ENCODE measurements at places on chromosomes 13 and 19. TPM values are rescaled to one million over a fixed set of nuclear protein-coding genes. Genes with fewer than 3 reads are reported as not detected.

Gene CD79A
- not detected for total RNA-seq

Gene DPF1
- 5.0 TPM for total RNA-seq

Gene ADGRE3
- total RNA-seq = not detected

Gene ZNF181
- total RNA-seq = 5.0 TPM

Gene SLAIN1
- total RNA-seq = 4.3 TPM

Gene INAFM1
- total RNA-seq = 9.4 TPM

Gene PRRG2
- 1.5 TPM for total RNA-seq

Gene PLK5
- not detected for total RNA-seq

Gene CACNA1A
- 0.38 TPM for total RNA-seq

Gene KLHL1
- total RNA-seq = not detected

Gene CEACAM1
- total RNA-seq = 2.1 TPM

Gene C5AR1
- total RNA-seq = not detected

Gene SPACA4
- total RNA-seq = not detected

DNA sequence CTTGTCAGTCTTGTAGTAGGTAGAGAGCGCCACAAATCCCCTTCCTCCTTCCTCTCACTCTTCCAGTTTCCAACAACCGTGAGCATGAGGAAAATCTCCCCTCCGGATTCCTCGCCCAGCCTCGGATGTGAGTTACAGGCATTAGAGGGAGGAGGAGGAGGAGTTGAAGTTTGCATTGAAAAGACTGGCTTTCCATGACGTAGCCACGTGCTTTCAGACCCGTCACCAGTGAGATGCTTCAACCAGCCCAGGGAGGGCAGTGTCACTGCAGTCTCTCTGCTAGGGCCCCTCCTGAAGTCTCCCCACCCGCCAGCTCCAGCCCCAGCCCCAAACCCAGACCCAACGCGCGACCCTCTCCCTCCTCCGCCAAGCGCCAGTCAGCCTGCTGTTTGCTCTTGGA, 442 bp upstream of the FGF14 start:
- no peak for DNase-seq

- DNase-seq = peak; percentile 64
These were observed 15.9 kb downstream of the BCAM start for GRCh38 chr19:44824761-44825160.

DNA sequence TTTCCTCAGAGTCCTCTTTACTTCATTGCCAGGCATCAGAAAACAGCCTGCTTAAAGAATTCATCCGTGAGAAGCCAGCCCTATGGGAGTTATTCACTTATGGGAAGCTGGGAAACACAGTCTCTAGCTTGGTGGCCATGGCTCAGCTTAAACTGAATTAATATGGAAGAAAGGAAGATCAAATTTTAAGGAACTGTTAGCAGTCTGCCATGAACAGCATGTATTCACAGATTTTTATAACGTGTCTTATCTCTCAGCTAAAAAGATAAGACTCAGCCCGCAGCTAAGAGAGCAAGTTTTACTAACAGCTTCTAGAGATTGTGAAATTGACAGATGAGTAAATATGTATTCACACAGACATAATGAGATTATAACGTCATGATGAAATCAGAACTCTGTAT, 253.7 kb upstream of the RXFP2 start:
- DNase-seq = peak; percentile 2

DNA sequence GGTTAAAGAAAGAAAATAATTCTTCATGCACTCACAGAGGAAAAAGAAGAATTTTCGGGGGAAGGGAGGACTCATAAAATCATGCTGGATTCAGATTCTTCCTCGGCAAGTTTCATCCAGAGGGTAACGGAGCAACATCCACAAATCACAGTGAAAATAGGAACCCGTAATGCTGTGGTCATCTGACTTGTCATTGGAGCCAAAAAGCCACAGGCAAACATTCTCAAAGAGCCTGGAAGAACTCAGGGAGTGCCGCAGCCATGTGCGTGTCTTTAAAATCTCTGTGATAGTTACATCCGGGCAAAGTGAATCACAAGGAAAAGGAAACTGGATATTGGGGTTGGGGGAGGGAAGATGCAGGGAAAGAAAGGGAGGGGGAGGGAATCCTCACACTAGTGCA, 33.0 kb upstream of the VSTM2B start:
- no peak for DNase-seq

DNA sequence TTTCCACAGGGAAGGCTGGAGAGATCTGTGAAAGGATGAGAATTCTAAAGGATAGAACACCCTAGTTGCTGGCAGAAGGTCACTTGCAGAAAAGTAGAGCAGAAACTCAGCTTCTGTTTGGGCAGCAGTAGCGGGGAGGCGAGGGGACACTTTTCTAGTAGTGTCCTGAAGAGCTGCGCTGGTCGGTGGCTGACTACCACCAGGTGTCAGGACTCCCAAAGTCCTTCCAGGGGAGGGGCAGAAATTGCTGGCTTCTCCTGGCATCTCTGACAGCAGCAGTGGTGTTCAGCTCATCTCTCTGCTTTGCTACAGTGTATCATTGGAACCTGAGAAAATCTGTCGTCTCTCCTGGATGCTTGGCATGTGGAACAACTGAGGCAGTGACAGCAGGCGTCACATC, 120.9 kb downstream of the ZDHHC20 start:
- no peak for DNase-seq

- DNase-seq = no peak
These were observed 1268.7 kb upstream of the PCDH20 start for GRCh38 chr13:62684359-62684758.

DNA sequence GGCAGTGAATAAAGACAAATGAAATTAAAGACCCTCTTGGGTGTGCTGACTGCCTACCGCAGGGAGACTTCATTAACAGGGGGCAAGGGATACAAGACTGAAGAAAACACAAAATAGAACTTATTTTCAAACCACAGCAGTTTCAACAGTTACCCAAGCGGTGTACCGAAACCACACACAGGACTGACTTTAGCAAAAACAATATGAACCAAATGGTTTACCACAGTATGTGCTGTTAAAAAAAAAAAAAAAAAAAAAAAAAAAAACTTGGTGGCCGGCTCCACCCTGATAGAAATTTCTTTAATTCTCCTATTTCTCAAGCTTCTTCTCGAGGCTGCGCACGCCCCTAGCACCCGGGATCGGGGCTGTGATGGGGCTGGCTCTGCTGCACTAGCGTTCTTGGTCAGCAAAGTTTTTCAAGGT, 42.6 kb downstream of the KLF2 start:
- no peak for DNase-seq

DNA sequence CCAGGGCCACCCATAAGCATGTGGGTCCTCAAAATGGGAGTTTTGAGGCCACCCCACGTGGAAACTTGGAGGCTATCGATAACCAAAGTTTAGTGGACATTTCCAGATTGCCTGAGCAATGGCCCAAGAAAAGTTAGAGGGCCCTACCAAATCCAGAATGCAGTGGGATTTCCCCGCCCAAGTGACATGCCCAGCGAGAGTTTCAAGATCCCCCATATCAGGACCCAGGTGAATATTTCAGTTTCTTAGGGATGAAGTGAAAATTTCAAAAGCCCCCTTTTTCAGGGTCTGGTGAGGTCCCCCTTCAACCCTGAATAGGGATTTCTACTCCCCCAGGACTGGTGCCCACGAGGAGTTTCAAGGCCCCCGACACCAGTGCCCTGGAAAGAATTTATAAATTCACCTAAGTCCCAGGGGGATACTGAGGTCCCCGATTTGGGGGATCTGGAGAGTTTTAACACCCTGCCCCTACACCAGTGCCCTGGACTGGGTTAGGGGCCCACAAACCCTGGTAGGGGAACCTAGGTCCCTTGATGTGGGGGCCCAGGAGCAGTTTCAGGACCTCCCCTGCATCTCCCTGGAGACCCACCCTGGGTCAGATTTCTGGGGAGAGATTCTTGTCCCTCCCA, 695 bp downstream of the BST2 start:
- no peak for DNase-seq

GRCh38 chr19:28727480-28728159, 485.3 kb downstream of the UQCRFS1 start:
- DNase-seq = no peak

- DNase-seq = no peak
These were observed 125.9 kb downstream of the SIPA1L3 start for GRCh38 chr19:38032951-38033350.

DNA sequence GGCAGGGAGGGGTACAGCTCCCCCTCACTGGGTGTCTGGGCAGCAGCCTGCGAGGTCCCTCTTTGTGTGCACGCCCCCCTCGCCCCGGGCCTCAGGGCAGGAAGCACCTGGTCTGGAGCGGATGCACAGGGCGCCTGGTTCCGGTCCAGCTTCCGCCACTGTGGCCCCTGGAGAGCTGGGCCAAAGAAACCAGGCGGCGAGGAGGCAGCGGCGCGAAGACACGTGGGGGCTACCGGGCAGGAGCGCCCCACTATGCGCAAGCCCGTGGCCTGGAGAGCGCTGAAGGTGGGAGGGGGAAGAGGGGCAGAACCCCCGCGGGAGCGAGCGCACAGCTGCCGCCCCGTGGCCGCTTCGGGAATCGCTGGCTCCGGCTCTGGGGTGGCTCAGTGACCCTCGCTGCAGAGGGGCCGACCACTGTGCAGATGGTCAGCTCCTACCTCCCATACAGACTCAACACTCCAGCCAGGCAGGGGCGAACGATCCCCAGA, 1.7 kb upstream of the LYL1 start:
- DNase-seq = peak; percentile 94

- DNase-seq = no peak
These were observed at the start of gene SLITRK1 for GRCh38 chr13:83881917-83882605. SLITRK1 (minus strand) TSS chr13:83882474; CDS start chr13:83881507, 967 bp downstream.

DNA sequence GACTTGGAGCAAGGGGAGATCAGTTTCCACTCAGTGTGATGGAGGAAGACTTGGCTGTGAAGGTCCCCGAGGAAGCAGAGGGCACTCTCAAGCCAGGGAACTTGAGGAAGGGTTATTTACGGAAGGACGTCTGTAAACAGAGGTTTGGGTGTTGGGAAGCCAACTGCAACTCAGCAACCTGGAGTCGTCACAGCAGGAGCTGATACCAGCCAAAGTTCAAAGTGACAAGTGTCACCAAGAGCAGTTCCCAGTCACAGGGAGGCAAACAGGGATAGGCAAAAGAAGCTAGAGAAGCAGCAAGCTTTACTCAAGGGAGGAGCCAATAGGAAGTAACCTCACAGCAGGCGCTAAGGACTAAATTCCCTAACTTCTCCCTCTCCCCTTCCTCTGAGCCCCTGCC, 205.5 kb downstream of the EFNB2 start:
- no peak for DNase-seq

GRCh38 chr19:31574251-31574973, 225.2 kb upstream of the TSHZ3 start:
- DNase-seq = no peak

DNA sequence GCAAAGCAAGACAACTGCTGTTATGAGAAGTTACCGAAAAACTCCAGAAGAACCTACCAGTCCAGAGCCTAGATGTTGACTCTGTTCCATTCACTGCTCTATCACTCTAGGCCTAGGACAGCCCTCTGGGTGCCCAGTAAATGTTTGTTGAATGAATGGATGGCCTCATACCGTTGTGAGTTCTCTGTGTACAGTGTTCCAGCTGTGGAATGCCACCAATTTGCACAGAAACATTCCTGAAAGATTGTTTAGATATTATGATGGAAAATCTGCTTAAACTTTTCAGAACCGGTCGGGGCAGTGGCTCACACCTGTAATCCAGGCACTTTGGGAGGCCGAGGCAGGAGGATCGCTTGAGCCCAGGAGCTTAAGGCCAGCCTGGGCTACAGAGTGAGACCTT, 1.3 kb upstream of the FBL start:
- DNase-seq = no peak

DNA sequence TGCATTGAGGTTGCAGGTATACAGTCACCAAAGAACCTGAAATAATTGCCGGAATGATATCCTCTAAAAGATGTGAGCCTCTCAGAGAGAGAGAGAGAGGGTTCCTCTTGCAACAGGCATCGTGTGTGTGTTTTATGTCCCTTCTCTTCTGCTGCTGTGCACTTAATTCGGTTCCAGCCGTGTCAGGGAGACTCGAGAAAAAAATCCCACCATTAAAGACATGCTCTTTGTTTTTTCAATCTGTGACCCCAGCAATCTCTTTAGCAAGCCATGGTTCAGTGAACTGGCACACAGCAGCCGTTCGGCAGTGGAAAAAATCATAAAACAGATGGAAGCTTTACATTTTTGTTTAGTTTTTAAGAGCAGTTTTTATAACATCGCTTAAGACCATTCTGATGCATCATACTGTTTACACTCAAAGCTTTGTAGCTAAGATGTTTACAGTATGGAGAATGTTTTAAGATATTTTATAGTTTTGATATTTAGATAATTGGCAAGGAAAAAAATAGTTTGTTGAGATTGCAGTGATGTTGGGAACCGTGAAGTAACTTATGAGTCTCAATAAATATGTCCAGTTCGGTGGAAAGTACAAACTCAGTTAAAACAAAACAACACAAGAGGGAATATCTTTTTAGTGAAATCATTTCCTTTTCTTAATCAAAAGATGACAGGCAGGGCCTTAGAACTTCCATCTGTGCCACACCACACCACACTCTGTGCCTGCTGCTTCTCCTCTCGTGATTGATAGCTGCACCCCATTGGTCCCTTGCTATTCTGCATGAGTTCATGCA, 31.2 kb upstream of the ZNF536 start:
- DNase-seq = no peak

GRCh38 chr19:305240-306150, 14.3 kb upstream of the PLPP2 start:
- DNase-seq = no peak

Measured in endothelial cell of umbilical vein (primary cell).